Activated naive CD4-positive, alpha-beta T cell treated with Interleukin-2 at 50 U/mL for 16 hours (primary cell): ENCODE measurements at places on chromosomes 3 and 15.

- peak; percentile 44 for DNase-seq
These were observed 55.0 kb downstream of the TMEM44 start for GRCh38 chr3:194577986-194578905.

- DNase-seq = no peak
These were observed 33.5 kb upstream of the PARL start for GRCh38 chr3:183918178-183918577.

DNA sequence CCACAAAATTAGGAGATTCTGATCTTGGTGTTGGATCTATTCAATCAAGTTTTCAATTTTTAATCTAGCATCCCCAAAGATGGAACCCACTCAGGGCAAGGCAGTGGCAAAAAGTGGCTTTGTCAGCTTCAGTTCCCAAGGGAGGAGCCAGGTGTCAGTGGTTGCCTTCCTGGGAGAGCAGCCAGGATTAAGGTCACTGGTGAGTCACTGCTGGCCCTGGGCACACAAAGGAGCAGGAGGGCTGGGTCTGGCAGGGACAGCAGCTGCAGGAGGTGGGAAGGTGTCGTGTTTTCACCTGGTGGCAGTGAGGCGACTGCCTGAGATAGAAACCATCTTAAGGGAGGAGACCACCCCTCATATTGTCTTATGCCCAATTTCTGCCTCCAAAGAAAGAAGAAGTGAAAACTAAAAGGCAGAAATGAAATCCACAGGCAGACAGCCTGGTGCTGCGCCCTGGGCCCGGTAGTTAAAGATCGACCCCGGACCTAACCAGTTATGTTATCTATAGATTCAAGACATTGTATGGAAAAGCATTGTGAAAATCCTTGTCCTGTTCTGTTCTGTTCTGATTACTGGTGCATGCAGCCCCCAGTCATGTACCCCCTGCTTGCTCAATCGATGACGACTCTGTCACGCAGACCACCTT, 5.9 kb upstream of the KLHL25 start:
- DNase-seq = no peak

DNA sequence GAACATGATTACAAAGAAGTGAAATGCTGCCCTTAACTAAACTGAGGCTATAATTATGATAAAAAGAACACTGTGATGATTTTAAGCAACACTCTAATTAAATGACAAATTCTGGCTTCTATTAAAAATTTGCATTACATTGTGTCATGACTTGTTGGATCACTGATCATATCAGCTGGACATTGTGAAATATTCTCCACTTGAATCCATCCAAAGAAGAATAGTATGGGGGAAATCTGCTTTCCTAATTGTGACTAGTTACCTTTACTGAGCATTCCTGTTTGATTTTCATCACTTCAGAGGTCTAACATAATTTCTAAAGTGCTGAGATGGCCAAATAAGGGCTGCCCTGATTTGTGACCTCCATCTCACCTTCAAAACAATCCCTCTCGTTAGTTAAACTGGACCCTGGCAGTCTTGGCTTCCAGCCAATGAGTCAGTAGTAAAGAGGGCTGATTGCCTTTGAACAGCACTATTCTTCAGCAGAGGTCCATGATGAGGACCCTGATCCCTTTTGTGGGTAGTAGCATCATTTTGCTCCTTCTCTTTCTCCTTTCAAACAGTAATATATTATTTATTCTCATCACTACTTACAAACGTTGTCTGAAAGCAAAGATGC, 53.5 kb upstream of the LEKR1 start:
- no peak for DNase-seq

DNA sequence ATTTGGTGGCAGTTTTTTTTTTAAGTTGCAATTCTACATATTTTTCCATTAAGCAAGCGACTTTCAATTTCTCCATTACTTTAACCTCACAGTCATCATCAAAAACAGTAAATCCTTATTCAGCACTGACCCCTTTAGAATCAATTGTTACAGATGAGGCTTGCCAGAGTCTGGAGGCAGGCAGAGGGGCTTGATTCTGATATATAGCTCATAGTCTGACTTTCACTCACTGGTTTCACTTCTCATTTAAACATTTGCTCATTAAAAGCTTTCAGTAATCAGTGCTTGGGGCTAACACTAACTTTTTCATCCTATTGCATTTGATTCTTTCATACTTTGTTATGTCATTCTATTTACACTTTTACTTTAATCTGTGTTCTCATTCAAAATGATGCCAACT, 88.4 kb downstream of the PYDC2 start:
- no peak for DNase-seq

DNA sequence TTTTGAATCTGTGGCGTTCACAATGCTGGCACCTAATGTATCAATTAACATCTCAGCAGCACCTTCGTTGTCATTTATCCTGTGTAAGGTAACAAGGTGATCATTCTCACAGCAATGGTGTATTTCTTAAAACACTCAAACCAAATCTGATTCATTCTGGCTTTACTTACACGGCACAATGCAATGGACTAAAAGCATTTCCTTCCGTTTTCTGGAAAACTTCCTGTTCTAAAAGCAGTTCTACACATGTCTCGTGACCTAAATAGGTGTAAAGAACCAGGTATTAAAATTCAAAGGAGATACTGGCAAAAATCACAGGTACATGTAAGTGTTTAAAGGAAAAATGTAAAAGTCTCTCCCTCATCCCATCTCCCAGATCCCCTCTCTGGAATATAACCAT, 77.8 kb downstream of the BTD start:
- DNase-seq = no peak

DNA sequence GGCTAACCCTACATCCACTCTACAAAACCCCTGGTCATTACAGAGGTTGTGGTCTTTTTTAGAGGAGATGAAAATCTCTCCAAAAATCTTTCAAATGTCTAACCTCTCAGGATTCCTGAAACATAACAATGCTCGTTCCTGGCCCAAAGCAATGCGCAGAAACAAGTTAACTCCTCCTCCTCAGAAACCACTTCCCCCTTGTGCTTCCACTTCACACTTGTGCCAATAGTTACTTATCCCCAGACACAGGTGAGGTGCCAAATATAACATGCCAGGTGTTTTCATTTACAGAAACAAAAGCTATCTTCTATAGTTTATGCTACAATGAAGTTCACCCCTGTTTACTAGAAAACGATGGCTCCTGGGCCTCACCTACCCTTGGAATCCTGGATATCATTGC, 6.2 kb downstream of the NDUFAF1 start:
- no peak for DNase-seq

GRCh38 chr15:101221902-101222301, 29.9 kb downstream of the CHSY1 start:
- no peak for DNase-seq

- DNase-seq = no peak
These were observed 134.6 kb upstream of the PDZRN3 start for GRCh38 chr3:73759297-73759711.

DNA sequence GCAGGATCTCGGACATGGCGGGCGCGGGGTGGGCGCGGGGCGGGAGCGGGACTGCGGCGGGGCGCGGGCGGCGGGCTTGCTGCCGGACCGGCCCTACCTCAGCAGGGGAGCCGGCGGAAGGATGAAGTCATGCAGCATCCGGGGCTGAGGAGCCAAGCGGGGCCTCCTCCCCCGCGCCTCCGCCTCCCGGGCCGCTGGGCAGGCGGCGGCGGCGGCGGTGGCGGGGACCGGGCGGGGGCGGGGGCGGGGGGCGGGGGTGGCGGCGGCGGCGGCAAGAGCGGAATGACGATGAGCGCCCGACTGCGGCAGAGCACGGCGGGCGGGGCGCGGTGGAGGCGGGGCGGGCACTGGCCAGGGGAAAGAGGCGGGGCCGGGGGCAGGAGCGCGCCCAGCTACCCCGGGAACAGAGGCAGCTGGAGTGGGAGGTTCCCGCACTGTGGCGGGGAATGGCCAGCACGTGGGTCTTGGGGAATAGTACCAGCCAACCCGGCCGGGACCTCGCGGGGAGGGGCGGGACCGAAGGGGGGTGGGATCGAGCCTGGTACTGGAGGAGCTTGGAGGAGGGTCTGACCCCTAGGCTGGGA, at the start of gene CAMK2N2:
Gene CAMK2N2 (minus strand): TSS at position 284 of the 584 bp plus-strand sequence. CDS start 268 bp downstream, at position 16.
- DNase-seq = peak; percentile 63

GRCh38 chr3:193800138-193801043, 207.4 kb downstream of the OPA1 start:
- DNase-seq = no peak

- DNase-seq = no peak
These were observed 7.0 kb upstream of the TM4SF18 start for GRCh38 chr3:149340310-149340933.

DNA sequence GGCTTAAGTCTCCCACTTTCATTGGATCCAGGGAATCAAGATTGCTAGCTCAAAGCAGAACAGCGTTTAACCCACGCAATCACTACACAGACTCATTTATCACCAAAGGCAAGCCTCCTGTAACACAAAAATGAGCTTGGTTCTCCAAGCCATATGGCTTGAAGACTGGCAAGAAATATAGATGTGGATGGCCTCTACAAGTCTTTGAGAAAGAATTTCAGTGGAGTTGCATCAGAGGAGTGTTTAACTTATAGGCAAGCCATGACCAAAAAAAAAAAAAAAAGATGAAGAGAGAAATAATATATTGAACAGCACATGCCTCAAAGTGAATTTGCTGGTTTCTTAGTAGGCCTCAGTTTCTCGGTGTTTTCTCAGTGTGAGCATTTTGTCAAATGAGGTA, 27.3 kb downstream of the PDZRN3 start:
- no peak for DNase-seq

- no peak for DNase-seq
These were observed 557.2 kb downstream of the SI start for GRCh38 chr3:164521139-164521538.

- DNase-seq = no peak
These were observed 59.6 kb upstream of the MRPS22 start for GRCh38 chr3:139284221-139284620.

DNA sequence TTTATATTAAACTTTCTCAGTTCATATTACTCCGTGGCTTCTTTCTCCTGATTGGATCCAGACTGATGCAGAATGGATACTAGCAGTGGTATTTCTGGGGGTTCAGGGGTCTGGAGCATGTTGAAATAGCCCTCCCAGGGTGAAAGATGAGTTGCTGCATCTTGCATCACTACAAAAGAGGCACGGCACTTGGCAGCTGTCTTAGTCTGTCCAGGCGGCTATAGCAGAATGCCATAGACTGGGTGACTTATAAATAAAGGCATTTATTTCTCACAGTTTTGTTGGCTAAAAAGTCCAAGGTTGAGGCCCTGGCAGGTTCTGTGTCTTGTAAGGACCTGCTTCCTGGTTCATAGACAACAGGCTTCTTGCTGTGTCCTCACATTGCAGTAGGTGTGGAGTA, 660 bp upstream of the BCL2L10 start:
- no peak for DNase-seq

GRCh38 chr3:52361011-52361410, 44.9 kb downstream of the DNAH1 start:
- DNase-seq = no peak

GRCh38 chr15:50123861-50124557, 5.0 kb upstream of the ATP8B4 start:
- DNase-seq = no peak

- no peak for DNase-seq
These were observed 20.9 kb downstream of the FBLN2 start for GRCh38 chr3:13569641-13570390.

GRCh38 chr15:83919319-83919830, 265.5 kb downstream of the ADAMTSL3 start:
- peak; percentile 7 for DNase-seq

GRCh38 chr15:58457466-58457965, 25.7 kb downstream of the LIPC start:
- peak; percentile 14 for DNase-seq

DNA sequence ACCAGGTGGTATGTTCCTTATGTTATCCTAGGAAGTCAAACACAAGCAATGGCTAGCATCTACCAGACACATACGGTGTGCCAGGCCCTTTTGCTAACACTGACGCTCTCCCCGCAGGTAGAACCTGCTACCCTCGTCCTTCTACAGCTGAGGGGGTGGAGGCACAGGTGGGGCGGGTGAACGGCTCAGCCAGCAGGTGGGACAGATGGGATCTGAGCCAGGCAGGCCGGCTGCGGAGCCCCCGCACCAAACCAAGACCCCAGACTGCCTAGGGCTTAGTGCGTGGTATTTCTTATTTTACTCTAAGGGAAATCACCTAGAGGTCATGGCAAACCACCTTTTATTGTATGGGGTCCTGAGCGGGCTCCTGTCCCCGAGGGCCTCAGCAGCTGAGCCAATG, 53.9 kb upstream of the PCSK6 start:
- DNase-seq = no peak

DNA sequence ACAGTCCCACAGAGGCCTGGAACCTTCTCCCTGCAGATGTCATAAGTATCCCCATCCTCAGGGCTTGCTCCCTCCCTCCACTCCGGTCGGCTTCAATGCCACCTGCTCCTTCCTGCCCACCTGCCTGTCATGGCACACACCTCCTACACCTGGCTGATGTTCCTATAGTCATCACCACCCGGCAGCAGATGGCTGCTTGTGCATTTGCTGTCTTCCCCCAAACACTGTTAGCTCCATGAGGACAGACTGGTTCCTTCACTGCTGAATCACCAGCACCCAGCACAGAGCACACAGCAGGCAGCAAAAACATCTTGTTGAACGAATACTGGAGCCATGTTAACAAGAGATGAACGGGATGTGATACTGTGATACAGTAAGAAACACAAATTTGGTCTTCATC, 14.8 kb downstream of the TARS3 start:
- no peak for DNase-seq

GRCh38 chr3:188559856-188560255, 405.9 kb downstream of the LPP start:
- DNase-seq = no peak

GRCh38 chr15:90207252-90207651, 6.1 kb downstream of the SEMA4B start:
- no peak for DNase-seq

GRCh38 chr3:146106986-146107385, 54.0 kb downstream of the PLOD2 start:
- no peak for DNase-seq

DNA sequence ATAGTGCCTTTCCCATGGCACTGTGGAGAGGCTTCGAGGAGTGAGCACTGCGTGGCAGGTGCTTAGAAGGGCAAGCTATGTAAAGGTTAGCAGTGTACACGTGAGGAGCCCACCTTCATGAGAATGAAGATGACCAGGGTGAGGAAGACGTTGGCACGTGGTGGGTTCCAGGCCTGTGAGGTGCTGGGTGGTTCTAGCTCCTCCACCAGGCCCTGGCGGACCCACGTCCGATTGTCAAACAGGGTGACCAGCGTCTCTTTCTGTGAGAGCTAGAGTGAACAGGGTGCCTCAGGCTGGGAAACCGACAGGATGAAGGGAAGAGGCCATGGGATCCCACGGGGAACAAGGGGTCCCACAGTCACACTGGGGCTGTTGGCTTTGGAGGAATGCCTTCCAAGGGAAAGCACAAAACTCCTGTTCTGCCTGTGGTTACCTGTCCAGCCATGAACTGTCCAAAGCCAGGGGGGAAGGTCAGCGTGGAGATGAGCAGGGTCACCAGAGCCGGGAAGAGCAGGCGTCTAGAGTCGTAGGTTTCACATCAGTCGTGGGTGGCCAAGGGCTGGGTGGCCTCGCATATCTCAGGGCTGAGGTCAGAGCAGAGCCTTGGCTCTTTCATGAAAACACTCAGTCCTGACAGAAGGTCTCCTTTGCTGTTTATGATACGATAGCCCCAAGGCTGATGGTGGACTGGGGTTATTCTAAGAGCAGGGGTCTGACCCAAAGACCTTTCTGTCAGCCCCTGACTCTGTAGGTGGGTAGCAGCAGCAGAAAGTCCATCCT, 6.0 kb downstream of the CLCN2 start:
- DNase-seq = no peak

GRCh38 chr3:157794771-157795170, 291.6 kb upstream of the VEPH1 start:
- no peak for DNase-seq
